ENCODE measurements at places on chromosomes 6 and 20.

GRCh38 chr6:117907601-117908245, 659 bp downstream of the SLC35F1 start:
- DNase-seq: no peak

- no peak for DNase-seq
Measured at GRCh38 chr20:40326784-40327183, 362.3 kb downstream of the MAFB start.

GRCh38 chr20:24452498-24453127, 16.8 kb upstream of the SYNDIG1 start:
- no peak for DNase-seq

DNA sequence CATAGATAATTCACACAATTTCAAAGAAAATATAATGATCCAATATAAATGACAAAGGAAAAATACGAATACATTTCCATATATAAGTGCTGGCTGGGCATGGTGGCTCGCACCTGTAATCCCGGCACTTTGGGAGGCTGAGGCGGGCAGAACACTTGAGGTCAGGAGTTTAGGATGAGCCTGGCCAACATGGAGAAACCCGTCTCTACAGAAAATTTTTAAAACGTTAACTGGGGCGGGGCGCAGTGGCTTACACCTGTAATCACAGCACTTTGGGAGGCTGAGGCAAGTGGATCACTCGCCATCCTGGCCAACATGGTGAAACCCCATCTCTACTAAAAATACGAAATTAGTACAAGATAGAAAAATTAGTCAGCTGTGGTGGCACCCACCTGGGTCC, 14.9 kb upstream of the MAPK13 start:
- no peak for DNase-seq

DNA sequence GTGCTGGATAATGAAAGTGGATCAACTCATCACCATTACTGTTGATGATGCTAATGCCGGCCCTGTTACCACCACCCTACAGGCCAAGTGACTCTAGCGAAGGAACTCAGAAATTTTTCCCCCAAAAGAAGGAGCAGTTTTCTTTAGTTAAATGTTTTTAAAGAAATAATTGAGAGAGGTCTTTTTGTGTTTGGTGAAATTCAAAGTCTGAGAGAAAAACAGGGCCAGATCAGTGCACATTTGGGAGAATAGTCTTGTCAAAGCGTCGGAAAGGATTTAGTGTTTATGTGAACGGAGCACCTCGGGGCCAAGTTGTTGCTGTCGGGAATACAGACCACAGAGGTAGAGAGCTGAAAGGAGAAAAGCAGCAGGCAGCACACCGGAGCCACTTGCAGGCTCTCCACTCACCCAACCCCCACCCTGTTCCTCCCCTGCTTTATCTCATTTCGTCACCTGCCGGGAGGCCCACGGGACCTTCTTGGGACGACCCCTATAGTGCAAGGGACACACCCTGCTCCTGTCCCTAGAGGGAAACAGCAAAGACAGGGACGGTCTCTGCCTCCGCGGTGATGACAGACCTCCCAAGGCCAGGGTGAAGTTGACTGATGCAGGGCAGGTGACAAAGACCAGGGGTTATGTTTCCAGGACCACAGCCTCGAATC, 6.8 kb downstream of the TFAP2B start:
- no peak for DNase-seq

DNA sequence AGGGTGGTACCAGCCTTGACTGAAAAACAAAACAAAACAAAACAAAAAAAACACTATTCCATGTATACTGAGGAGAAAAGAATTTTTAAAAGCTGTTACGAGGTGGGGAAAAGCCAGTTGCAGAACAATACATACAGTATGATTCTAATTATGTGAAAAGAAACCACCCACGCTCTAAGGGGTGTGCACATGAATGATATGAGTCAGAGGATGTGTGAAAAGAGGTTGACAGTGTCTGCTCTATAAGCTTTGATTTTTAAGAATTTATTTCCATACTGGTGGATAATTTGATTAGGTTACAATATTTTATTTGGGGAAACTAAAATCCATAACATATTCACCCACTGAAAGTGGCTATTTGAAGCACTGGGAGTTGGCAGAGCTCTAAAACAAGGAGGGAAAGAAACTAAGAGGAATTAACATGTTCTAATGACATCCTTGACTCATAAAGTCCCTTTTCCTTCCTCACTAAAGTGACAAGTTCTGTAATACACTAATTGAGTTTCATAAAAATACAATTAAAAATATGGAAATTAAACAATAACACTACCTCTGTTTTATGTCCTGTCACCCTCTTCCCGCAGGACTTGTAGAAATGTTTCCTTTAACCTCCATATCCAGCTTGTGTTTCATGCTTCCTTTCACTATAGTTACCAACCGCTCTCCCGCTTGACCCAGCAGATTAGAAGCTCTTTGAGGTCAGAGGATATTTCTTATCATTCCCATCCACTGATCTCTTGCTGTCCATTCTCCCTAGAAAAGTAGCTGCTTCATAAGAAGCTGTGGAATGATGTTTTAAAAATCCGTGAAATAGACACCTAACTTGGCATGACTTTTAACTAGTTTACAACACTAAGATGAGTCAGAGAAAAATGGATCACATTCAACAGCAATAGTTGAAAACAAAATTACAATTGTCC, 118.6 kb upstream of the CCDC28A start:
- no peak for DNase-seq

DNA sequence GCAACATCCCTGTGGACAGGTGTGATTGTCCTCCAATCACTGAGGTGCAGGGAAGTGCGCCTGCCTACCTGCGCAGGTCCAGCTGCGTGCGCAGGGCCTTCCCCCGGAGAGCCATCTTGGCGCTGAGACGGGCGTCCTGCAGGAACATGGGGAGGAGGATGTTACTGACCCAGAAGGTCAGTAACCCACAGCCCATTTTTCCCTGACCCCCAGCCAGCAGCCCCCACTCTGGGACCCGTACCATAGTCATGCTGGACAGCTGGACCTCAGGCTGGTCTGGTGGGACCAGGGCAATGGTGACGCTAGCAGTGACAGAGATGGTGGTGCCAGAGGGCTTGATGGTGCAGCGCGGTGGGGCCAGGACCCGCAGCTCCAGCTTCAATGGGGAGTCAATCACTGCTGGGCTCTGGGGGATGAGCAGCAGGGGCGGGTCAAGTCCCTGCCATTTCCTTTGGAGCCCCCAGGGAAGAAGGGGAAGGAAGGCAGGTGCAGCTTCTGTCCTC, 9.7 kb downstream of the PLTP start:
- no peak for DNase-seq

DNA sequence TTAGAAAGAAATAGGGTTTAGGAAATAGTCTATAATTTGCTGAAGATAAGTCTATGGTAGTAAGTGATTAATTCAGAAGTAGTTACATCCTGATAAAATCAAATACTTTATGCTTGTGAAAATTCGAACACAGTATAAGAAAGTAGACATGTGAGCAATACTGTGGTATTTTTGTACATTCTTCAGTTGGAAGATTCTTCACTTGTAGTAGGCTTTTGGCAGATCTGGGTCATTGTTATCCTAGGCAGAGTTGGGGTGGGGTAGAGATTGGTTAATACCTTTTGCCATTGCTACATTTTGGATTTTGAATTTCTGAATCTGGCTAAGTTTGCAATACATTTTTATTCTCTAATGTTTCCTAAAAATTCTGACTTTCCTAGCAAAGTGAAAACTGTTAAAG, 197.5 kb downstream of the BCKDHB start:
- DNase-seq: no peak

DNA sequence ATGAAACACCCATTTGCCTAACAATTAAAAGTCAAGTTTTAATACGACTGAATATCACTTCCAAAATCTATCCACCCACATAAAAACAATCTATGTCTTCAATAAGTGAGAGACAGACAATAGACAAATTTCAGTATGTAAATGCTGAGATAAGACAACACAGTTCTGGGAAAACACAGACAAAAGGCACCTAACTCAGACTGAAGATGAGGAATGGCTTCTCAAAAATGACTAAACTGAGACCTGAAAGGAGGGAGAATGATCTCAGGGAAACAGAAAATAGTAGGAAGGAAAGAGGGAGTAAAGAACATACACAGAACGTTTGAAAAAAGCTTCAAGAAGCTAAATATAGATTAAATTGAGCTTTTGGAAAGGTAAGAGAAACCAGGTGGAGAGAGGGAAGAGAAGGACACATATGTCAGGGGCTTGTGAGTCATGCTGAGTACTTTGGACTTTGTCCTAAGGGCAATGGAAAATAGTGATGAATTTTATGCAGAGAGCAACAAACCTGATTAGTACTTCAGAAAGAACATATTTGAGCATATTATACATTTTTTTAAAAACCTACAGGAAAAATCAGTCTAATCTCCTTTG, 16.1 kb downstream of the LMBRD1 start:
- no peak for DNase-seq

- no peak for DNase-seq
Measured at GRCh38 chr6:109363753-109364152, 18.5 kb downstream of the CD164 start.

GRCh38 chr6:32664827-32665362, 1.6 kb downstream of the HLA-DQB1 start:
- DNase-seq: no peak

DNA sequence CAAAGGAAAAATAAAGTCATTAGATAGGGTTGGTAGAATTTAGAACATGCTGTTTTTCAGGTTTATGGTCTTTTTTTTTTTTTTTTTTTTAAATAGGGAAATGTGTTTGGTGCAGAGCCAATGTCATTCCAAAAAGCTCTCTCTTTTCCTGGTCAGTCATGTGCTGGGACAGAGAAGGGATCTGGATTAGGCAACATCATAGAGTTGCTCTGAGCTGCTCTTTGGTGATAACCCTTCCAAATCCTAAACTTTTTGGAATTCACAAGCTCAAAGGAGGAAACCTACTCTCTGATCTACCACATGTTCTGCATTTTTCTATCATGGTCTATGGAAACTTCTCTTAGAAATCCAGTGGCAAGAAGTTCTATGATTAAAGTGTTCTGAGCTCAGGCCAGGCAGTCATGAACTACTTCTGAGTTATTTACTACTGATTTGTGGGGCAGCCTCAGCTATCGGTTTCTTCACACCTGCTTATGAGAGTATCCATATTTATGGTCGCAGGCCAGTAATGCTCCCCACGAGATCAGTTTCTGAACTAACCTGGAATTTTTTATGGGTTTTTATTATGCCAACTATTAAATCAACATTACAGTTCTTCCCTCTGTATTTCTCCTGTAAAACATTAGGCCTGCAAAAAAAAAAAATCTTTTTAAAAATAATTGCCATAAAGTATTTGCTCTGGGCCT, 4.8 kb downstream of the EDN1 start:
- DNase-seq: no peak

DNA sequence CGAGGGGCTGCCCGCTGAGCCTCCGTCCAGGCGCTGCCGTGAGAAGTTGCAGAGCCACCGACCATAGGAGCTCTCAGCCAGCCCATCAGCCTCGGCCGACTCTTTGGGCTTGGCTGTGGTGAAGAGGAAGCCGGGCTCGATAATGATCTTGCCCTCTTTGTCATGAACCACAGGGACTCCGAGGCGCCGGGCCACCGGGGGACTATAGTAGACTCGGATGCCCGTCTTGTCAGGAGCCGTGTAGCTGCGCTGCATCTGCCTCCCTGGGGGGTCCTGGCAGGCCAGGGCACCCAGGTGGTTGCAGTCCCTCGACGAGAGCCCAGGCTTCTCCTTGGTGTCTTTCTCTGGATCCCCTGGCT, 20.5 kb upstream of the DSN1 start:
- no peak for DNase-seq

- no peak for DNase-seq
Measured at GRCh38 chr6:125714441-125715090, 34.9 kb upstream of the HEY2 start.

DNA sequence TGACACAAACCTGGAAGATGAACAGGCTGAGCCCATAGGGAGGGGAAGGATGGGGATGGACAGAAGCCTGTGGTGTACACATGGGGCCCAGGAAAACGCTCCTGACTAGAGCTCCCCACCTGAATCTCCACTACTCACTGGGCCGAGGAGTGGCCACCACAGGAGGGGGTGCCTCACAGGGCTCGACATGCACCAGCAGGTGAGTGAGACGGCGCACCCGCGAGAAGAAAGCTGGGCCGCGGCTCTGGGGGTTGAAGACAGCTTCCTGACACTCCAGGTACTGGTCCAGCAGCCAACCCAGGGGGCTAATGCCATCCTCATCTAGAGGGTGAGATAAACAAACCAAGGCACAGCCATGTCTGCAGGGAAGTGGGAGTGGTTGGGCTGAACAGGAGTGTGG, 10.3 kb downstream of the CUL7 start:
- DNase-seq: no peak

GRCh38 chr6:31502586-31502985, 4.6 kb downstream of the MICB start:
- DNase-seq: no peak

All from KG1 (cell line).